ENCODE measurements at places on chromosomes 2 and 18.
A peak's percentile ranks its signal among the peaks of the same experiment; 100 is the strongest.

- DNase-seq: no peak
Measured at GRCh38 chr2:205778356-205778755, 96.1 kb downstream of the NRP2 start.

- DNase-seq: no peak
Measured at GRCh38 chr2:35463805-35464596, 891.6 kb upstream of the CRIM1 start.

- peak; percentile 58 for DNase-seq
Measured at GRCh38 chr2:230130668-230131364, 62.1 kb upstream of the SLC16A14 start.

DNA sequence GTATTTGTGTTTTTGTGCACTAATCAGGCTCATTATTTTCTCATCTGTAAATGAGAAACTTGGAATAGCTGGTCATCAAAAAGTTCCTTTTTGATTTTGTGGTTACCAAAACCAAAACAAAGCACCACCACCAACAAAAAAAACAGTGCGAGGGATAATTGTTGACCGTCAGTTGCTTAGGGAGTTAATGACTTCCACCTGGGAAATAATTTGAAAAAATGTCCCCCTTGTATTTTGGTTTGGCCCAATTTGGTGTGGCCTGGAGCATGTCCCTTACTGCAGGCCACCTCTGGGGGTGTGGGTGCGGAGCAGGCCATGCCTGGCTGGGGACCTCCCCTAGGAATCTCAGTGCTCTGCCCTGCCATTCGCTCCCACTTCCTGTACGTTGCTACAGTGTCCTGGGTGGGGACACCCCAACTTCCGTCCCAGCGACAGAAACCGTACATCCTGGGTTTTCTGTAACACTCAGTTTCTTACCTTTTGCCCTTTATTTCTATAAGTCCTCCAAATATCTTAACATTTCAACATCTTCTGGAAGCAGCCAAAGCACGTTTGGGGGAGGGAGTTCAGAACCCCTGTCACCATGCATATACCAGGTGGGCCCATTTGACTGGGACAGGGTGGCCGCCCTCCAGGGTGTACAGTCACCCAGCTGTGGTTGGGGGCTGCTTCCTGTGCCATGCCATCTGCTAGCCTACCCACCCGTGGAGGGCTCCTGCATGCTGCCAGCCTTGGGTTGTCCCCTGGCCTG lies 31.3 kb downstream of the NCK2 start:
- DNase-seq: no peak

DNA sequence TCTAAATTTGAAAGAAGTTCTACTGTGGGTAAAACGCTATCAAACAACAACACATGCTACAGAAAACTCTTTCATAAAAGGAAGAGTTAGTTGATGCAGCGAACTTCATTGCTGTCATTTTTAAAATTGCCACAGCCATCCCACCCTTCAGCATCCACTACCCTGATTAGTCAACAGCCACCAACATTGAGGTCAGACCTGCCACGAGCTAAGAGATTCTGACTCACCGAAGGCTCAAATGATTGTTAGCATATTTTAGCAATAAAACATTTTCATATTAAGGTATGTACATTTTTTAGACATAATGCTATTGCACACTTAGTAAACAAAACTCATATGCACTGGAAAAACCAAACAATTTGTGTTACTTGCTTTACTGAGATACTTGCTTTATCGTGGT lies 347.1 kb downstream of the CLIP4 start:
- DNase-seq: no peak

DNA sequence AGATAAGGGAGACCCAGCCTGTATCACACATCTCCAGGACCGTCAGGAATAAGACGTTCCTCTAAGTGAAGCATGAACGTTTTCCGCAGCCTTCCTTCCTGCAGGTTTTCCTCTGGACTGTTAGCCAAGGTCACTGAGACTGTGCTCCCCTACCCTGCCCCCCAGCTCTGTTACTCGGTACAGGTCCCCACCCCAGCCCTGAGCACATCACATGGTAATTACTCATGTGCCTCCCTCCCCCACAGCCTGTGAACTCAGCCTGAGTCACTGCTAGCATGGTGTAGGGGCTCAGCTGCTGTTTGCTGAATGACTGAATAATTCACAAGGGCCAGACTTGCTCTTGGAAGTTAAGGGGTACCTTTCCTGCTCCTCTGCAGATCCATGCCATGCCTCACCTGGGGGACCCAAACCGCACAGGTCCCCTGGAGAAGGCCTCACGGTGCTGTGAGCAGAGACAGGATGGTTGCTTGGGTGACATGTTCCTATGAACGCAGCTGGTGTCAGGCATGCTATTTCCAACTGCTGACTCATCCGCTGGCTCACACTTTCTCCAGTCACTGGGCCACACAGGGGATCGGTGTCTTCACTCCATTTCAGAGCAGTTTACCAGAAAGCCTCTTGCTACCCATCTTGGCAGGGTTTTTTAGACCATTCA lies 88.2 kb downstream of the PLB1 start:
- peak; percentile 88 for DNase-seq

DNA sequence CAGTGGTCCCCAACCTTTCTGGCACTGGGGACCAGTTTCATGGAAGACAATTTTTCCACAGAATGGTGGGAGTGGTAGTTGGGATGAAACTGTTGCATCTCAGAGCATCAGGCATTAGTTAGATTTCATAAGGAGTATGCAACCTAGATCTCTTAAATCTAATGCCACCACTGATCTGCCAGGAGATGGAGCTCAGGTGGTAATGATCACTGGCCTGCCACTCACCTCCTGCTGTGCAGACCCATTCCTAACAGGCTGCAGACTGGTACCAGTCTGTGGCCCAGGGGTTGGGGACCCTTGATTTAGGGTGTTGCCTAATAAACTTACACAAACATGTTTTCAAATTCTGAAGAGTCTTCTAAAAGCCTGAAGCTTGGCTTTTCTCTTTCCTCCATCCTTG lies 261.3 kb downstream of the CDH19 start:
- peak; percentile 31 for DNase-seq

- DNase-seq: peak; percentile 79
Measured at GRCh38 chr2:169362118-169362893, at the start of gene LRP2. LRP2 (minus strand) TSS chr2:169362534; CDS start chr2:169362399, 135 bp downstream.

GRCh38 chr2:56239437-56239836 lies 55.6 kb downstream of the CCDC85A start:
- no peak for DNase-seq

DNA sequence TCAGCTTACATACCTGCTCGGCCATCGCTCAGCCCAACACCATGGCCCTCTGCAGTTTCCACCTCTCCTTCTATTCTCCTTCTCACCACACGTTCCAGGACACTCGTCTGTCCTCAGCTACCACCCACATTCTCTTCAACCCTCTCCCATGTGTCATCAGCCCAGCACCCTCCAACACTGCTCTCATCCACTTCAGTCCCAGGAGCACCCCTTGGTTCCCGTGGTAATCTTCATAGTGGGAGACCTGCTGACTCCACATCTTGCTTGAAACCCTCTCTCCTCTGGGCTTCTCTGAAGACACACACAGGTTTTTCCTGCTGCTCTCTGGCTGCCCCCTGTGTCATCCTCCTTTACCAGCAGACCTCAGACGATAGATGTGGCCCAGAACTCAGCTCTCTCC lies 228.7 kb downstream of the GBX2 start:
- no peak for DNase-seq

DNA sequence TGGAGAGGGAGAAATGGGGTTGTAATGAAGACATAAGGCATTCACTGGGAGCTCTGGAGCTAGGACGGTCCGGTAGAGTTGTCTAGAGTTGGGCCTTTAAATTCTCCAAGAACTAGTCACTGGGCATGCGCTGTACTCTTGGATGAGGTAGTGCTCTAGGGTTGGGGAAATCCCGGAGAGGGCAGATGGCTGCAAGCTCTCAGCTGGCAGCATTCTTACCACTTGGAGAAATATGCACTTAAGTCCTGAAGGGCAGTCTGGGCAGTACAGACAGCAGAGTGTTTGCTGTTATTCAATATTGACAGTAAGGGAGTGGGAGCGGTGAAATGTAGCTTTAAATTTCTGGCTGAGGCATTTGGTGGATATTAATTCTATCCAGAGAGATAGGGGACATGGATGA lies 214.6 kb downstream of the RDH14 start:
- DNase-seq: peak; percentile 96

DNA sequence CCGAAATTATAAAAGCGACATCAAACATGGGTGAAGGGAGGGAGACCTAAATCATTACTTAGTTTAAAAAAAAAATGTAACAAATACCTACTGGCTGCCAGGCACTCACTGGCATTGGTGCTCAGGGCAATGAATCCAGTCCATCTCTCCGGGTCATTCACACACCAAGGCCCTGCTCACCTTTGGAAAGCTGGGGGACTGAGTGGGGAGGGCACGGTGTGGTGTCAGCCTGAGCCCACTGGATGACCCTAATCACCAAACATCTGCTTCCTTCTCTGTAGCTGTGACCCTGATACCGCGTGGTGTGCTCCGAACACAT lies 336 bp upstream of the DDX1 start:
- DNase-seq: no peak

DNA sequence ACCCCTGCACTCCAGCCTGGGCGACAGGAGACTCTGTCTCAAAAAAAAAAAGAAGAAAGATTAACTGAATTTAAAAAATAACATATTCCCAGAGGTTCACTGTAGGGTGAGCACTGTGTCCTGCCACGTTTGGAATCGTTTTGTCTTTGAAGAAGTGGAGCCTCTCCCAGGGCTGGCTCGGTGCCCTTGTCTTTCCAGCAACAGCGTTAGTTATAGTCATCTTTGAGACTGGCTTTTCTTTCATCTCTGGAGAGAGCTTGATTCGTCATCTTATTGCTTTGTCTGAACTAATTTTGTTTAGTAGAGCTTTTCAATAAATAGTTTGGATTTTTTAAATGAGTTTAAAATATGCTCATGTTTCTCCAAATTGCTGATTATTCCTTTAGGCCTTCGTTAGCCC lies 50.5 kb downstream of the IMPA2 start:
- no peak for DNase-seq

DNA sequence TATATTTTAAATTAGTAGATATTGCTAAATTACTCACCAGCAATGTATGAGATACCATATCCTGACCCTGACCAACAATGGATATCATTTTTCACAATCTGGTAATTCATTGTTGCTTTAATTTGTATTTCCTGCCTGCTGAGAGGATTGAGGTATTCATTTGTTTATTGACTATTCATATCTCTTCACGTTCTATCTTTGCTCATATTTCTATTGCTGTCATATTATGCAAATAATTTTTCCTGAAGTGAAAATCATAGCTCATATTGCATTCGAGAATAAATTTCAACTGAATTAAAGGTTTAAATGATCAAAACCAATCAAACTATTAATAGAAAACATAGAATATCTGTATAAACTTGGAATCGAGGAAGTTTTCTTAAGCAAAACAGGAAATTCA lies 31.0 kb downstream of the INO80D start:
- no peak for DNase-seq

DNA sequence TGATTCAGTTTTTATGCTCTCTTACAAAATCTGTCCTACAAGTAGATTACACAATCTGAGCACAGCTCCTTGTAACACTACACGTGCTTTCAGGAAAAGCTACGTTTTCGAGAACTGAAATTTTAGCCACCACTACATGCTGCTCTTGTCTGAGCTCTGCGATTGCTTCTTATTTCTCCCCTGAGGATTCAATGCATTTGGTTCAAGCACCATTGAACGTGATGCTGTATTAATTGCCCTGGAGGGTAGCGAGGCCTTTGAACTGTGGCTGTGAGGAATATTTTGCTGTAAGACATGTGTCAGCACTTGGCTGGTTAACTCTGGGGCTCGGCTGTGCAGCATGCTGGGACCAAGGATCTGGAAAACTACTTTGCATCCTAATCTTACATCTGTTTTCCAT lies 405.8 kb downstream of the EPHA4 start:
- no peak for DNase-seq

- DNase-seq: no peak
Measured at GRCh38 chr18:41004324-41004723, 950.7 kb upstream of the PIK3C3 start.

DNA sequence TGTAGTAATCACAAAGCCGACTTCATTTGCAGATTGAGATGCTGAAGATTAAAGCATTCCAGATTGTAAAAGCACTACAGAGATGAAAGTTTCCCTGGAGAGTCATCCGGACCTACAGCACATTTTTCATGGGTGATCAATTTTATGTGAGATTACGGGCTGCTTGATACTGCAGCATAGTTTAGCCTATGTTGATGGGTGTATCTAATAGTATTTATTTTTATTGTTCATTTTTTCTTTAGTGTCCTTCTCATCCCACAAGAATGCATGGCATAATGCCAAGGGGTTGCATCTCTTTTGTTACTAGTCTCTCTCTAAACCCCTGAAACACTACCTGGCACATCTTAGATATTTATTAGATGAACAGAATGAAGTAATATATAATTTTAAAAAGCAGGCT lies 240.4 kb downstream of the MBD2 start:
- DNase-seq: no peak

DNA sequence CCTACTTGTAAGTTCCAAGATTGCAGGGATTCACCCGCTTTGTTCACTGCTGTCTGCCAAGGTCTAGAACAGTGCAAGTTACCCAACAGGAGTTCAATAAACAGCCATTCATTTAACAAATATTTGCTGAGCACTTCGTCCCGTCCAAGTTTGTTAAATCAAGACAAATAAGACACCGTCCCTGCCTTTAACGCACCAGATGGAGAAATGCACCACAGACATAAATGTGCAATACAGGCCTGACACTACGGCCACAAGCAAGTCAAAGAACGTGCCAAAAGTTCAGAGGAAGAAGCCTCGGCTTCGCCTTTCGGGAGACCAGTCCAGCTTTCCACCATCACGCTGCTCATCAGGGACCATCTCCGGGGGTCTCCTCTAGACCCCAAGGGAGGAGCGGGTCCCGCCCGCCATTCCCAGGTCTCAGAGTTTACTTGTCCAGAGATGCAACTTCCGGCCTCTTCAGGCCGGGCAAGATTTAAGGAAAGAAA lies 429 bp downstream of the C2orf76 start:
- DNase-seq: peak; percentile 61

- DNase-seq: peak; percentile 35
Measured at GRCh38 chr2:74735009-74735408, 81.0 kb downstream of the SEMA4F start.

DNA sequence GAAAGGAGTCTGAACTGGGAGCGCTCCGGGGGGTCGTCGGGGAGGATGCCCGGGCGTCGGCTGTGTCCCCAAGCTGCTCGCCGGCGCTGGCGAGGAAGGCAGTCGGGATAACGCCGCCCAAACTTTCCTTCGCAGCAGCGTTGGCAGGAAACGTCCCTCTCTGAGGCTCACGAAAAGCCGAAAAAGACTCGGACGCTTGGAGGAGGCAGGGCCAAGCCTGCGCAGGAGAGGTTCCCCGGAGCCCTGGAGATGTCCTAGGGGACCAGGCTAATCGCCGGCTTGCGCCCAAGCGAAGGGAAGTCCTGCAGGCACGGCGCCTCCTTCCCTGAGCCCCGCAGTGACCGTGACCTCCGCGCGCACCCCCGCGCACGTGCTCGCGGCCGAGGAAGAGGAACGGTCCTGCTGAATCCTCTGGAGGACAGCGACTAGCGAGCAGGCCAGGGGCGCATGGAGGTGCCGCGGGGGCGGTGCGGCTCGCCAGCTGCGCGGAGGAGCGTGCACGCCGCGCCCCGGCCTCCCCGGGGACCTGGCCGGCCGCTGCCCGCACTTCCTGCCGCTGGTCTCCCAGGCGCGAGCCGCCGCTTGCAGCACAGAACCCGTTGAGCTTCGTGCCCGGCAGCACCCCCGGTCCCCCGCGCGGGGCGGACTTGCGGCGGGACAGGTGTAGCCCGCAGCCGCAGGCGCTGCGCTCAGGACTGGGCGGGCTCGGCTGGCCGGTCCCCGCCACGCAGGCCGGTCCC lies at the start of gene SH3RF3:
Gene SH3RF3, plus strand, starts transcription at position 590 of the 740 bp plus-strand sequence.
- DNase-seq: peak; percentile 85
